ENCODE measurements at places on chromosomes 6 and 20.

- no peak for DNase-seq
Observed at GRCh38 chr20:10465135-10465534, 30.0 kb downstream of the SLX4IP start.

DNA sequence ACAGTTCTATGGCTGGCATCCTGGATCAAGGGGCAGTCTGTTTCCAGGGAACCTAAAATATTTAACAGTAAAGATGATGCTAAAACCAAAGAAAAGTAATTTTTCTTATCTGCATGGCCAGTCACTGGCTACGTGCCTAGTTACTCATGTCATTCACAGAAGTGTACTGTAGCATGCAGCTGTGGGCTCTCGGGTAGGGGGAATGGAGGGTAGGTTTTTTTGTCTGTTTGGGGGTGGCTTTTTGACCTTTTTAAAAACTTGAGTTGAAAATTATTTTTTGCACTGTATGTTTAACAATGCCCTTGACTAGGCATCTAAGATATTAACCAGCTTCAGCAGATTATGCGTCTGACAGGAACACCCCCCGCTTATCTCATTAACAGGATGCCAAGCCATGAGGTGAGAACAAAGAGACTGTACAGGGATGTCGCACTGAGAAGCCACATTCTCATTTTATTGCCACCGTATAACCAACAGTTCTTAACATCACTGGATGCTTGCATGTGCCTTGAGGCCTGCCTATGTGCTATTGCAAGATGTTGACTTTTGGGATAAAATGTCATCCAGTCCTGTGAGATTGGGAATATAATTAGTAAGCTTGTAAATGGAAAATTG, 30.3 kb upstream of the MAPK13 start:
- no peak for DNase-seq

DNA sequence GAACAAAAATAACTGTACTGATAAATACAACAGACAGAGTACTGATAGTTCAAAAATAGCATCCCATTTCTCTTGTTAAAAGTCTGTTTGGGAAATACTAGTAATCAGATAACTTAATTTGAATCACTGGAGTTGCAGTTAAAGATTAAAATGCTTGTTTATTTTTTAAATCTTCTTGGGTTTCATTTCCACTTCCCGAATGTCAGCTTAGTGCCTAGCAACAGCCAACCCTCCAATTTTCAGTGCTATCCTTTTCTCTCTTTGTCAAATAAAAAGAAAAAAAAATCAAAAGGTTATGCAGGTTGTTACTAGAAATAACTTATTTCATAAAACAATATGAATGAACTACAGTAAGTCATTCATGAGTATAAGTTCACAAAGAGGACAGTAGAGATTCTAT, 257.7 kb upstream of the STXBP5 start:
- DNase-seq: no peak

DNA sequence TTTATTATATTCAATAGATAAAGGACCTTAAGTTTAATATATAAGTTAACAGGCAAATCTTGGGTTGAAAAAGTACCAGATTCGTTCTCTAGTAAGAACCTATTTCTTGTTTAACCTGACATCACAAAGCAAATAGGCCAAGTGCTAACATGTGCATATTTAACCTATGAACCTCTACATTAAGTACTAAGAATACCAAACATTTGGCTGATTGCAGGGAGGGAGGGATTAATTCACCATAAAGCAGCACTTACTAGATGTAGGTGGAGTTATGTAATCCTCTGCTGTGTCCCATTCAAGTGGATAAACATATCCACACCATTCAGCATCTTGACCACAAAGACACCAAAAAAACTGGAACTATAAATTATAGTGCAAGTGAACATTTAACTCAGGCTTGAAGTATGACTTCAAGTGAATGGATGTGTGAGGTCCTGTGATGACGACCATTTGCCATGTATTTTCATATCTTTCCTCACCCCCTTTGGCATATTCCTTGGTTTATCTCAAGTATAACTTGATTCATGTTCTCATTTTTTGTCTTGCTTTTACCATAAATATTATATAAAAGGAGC, 10.2 kb downstream of the STX11 start:
- DNase-seq: no peak

GRCh38 chr6:166266336-166266735, 41.9 kb downstream of the PRR18 start:
- no peak for DNase-seq

All from activated CD4-positive, CD25-positive, alpha-beta regulatory T cell (primary cell).